ENCODE measurements at places on chromosomes 1 and 21.

- DNase-seq, result no peak
Observed at GRCh38 chr1:81174811-81175476, 625.8 kb upstream of the ADGRL2 start.

DNA sequence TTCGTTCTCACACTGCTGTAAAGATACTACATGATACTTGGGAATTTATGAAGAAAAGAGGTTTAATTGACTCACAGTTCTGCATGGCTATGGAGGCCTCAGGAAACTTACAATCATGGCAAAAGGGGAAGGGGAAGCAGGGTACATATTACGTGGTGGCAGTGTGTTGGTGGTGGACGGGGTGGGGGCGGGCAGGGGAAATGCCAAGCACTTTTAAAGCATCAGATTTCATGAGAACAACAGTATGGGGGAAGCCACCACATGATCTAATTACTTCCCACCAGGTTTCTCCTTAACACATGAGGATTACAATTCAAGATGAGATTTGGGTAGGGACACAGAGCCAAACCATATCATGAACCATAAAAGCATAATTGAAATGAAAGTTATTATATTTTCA is 88.5 kb downstream of the UBE2U start:
- no peak for DNase-seq

DNA sequence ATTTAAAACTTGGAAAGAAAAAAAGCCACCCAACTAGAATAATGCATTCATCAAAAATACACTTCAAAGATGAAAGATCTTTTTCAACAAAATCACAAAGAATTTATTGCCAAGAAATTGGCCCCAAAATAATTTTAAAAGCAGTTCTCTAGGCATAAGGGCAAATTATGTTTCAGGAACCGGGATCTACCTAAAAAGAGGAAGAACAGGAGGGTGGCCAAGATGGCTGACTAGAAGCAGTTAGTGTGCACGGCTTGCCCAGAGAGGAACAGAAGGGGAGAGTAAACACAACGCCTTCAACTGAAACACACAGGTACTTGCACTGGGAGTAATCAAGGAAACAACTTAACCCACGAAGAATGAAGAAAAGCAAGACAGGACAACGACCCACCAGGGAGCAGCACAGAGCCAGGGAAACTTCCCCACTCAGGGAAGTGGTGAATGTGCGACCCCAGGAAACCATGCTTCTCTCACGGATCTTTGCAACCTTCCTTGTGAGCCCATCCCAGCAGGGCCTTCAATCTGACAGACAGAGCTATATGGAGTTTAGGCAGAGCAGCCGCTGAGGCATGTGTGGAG is 46.1 kb downstream of the ACKR1 start:
- no peak for DNase-seq

DNA sequence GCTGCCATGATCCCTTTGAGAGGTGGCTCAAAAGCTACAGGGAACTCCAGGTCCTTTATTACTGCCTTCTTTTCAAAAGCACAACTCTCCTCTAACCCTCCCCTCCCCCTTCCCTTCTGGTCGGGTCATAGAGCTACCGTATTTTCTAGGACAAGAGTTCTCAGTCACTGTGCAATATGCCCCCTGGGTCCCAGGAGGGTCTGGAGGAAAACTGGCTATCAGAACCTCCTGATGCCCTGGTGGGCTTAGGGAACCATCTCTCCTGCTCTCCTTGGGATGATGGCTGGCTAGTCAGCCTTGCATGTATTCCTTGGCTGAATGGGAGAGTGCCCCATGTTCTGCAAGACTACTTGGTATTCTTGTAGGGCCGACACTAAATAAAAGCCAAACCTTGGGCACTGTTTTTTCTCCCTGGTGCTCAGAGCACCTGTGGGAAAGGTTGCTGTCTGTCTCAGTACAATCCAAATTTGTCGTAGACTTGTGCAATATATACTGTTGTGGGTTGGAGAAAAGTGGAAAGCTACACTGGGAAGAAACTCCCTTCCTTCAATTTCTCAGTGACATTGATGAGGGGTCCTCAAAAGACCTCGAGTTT is 3.1 kb downstream of the BTG2 start:
- peak; percentile 37 for DNase-seq

All from activated CD4-positive, alpha-beta T cell treated with anti-CD3 and anti-CD28 coated beads for 1 hour (primary cell).